ENCODE measurements at places on chromosomes 16 and 17.

GRCh38 chr17:73630965-73631595, 13.2 kb downstream of the SDK2 start:
- DNase-seq: no peak

GRCh38 chr17:82076018-82076784, 10.6 kb upstream of the DUS1L start:
- DNase-seq: no peak

- DNase-seq: no peak
Measured at GRCh38 chr17:17561408-17562145, 29.9 kb downstream of the PEMT start.

- DNase-seq: no peak
Measured at GRCh38 chr16:84759061-84759460, 59.3 kb downstream of the USP10 start.

DNA sequence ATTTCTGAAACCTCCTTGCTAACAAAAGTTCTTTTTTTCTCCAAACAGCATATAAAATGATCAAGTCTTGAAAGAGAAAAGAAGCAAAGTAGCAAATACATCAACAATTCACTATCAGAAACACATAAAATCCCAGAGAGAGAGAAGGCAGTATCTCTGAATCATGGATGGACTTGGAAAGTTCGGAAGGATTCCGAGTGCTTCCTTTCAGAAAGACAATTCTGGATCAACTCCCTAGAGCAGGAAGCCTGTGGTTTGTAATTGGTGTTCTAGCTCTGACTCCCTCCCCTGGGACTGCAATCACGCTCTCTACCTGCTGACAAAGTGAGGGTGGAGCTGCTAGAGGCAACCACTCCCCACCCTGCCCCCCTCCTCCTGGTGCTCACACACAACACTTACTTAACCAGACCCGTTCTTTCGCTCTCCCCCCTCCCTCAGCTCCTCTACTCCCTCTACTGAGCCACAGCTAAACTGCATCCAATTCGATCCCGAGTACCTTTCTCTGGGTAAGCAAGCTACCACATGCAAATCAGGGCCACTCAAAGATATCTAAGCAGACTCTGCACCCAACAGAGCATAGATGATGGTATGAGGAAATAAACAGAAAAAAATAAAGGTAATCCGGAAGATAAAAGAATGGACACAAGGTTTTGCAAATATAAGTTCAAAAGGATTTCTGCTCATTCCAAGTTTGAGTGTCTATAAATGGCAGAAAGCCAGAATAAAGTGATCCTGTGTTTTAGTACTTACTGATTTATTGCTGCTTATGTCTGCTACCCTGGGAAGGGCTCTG, at the start of gene RNF43:
RNF43 (minus strand) TSS at position 235 of the 793 bp plus-strand sequence. CDS start 1,957 bp downstream, outside the sequence.
- DNase-seq: peak; percentile 96

DNA sequence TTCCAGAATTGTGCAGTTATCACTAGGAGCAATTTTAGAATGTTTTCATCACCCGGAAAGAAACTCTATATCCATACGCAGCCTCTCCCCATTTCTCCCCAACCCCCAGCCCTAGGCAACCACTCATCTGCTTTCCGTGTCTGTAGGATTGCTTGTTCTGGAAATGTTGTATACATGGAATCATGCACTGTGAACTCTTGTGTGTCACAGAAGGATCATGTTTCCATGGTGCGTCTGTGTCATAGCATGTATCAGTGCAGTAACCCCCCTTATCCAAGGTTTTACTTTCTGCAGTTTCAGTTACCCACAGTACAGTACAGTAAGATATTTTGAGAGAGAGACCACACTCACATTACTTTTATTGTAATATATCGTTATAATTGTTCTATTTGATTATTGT, 299.4 kb downstream of the CPPED1 start:
- DNase-seq: no peak

- no peak for DNase-seq
Measured at GRCh38 chr17:7355053-7355452, at the start of gene TMEM95. TSS of gene TMEM95 (plus strand) at chr17:7355156. CDS start at chr17:7355205, 49 bp downstream.

DNA sequence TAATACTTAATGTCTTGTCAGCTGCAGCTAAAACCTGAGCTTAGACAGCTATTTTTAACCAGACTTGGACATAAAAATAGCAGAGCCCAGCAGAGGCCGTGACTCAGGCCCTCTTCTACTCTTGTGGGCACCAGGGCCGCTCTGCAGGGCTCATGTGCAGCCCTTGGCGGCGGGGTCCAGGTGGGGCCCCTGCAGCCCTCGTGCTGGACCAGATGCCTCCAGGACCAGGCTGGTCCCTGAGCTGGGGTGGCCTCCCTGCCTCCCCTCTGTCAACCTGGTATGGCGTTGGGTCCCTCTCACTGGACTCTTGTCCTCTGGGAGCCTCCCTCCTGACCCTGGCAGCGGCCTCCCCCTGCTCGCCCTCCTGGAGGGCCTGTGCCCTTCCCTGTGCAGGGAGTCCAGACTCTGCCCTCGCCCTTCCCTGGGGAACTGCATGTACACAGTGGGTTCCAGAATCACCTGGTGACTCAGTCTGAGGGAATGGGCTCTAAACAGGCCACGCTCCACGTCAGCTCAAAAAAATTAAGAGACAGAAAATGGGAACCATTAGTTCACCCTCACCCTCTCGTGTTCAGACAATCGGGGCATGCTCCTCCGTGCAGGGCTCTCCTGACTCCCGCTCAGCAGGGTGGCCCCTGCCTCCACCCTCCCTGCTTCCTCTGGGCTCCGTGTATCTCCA, 9.7 kb downstream of the CDK5R1 start:
- DNase-seq: no peak

GRCh38 chr16:2496223-2497115, 17.3 kb upstream of the ATP6V0C start:
- DNase-seq: no peak

DNA sequence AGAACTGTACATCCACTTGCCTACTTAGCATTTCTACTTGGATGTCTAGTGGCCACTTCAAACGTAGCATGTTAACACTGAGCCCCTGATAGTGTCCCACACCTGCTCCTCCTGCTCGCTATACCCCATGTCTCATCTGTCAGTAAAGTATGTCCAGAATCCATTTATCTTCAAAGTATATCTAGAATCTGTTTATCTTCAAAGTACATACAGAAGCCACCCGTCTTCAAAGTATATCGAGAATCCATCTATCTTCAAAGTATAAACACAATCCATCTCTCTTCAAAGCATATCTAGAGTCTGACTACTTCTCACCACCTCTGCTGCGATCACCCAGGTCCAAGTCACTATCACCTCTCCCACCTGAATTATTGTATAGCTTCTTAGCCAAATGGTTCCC, 43.8 kb downstream of the MYO1D start:
- DNase-seq: no peak

GRCh38 chr17:37375706-37376105, at the start of gene C17orf78:
TSS of gene C17orf78 (plus strand) at chr17:37375985. CDS start at chr17:37376093, 108 bp downstream.
- DNase-seq: no peak

DNA sequence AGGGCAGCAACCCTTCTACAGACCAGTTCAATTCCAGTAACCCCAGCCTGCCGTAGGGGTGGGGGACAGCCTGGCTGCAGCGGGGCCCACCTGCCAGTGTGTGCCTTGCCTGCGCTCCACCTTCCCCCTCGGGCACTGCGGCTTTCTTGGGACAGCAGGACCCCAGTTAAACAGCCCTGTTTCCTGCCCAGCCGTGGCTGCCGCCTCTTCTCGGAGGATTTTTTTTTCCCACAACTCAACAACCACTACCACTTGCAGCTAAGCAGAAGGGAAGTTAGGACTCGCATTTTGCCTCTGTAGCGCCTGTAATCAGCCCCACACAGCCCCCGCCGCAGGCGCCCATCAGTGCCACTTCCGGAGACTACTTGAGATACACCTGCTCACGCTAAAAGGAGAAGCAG, 76.1 kb downstream of the RAI1 start:
- no peak for DNase-seq

GRCh38 chr16:1036726-1037393, 35.7 kb upstream of the SSTR5 start:
- DNase-seq: no peak

- DNase-seq: no peak
Measured at GRCh38 chr17:36944553-36944952, 4.2 kb upstream of the AATF start.

- no peak for DNase-seq
Measured at GRCh38 chr17:56141046-56141839, 12.0 kb upstream of the ANKFN1 start.

GRCh38 chr17:14922411-14922810, 342.7 kb downstream of the PMP22 start:
- DNase-seq: no peak

DNA sequence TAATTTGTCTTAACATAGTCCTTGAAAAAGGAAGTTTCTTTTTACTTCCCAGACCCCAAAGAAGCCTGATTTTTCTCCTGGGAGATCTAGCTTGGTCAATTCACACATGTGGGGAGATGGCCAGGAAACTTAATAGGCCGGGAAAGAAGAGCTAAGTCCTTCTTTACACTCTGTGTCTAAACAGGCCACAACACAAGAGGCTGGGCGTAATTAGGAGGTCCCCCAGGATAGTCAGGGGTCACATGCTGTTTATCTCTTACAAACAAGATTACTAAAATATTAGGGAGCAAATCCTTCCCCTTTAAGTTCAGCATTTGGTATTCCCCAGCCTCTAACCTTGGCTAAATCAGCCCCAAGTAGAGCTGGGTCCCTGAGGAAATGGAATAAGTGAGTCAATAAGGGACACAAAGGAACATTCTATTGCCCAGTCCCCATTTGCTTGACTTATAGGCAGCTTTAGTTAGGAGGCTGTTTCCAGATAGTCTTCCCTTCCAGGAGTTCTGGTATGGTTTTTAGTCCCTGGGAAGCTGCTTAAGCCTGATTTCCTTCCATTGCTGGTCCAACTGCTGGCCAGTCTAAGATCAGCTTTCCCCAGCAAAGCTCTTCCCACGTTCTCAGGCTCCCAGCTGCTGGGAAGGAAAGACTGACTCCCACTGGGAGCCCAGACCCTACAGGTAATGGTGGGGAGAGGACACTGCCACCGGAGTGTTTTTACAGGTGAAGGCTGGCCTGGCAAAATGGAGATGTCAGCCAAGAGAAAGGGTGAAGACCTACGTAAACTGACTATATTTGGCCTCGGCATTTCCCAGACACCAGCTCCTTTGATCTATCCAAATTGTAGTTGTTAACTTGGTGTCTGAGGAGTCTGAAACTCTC, 14.1 kb upstream of the HOXB9 start:
- DNase-seq: no peak

DNA sequence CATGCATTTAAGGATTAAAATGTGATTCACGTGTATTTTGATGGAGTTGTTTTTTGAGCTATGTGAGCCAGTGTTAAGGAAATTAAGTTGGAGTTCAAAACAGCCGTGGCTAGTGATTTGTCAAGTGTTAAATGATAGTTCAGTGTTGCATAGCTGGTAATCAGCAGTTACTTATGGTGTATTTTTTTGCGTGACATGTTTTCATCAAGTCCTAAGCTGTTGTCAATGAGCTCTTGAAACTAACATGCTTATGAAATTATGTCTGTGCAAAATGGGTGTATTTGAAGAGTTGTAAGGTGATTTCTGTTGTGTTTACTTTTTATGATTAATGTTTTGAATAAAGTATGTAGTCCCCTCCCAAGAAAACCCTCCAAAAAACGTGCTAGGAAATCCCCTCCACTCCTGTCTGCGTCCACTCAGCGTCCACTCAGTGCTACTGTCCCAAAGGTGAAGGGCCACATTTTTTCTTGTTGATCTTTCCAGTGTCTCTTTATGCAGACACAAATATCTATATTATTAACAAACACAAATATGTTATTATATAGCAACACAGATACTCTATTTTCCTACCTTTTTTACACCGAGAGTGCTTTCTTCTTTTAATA, 30.0 kb downstream of the USP10 start:
- DNase-seq: no peak

DNA sequence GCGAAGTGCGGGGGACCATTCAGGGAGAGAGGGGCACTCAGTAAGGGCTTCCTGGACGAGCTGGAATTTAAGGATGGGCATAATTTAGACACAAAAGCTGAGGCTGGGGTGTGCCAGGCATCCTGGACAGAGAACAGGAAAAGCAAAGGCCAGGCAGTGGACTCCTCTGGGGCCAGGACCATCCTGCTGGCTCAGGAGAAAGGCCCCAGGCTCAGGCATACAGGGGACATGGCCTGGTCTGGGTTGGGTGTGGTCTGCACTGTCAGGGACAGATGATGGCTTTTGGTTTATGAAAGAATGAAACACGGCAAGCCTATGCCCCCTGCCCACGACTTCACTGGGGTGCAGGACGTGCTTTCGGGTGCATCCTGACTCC, 48.9 kb upstream of the DOC2B start:
- DNase-seq: no peak

DNA sequence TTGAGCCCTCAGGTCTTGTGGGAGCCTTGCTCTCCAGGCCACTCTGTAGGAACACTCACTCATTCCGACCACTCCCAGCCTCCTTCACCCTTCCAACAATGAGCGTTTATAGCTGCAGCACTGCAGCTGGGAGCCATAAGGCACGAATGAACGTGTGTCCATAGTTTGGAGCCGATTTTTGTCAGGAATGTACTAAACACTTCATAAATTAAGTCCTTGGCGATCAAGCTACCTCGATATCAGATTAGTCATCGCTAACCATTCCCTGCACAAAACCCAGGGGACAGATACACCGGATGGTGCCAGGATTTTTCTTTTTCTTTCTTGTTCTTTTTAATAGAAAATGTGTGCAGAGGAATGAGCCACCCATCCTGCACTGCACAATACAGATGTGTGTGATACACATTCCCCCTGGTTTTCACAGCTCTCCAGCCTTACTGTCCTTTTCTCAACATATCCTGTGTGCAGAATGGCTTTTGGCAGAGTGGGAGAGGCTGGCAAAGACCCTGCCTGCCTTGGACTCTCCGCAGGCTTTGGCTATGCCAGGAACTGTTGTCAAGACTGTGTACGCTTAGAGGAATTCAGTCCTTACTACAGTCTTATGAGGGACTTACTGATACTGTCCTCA, 68.4 kb upstream of the ELAC2 start:
- DNase-seq: no peak

DNA sequence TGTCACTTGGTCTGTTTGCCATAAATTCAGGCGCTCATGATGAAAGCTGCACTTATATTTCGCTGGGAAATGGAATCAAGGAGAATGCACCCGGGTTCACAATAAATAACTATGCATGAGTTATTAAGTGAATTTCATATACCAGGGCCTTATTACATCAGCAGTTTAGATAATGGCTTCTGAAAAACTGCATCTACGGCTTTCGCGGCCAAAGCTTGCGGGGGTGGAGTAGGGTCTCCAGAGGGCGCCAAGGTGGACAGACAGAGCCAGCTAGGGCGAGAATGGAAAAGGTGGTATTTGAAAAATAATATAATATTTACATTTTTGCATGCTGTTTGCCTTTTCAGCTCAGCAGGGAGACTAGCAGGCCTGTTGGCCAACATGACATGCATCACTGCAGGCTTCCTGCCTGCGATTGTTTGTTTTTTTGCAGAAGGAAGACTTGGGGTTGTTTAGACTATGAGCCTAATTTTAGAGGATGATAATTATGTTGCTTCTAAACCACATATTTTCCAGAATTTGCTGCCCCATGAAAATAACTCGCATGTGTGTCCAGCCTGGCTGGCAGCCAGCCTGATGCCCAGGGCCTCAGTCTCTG, 173.8 kb upstream of the IRX3 start:
- DNase-seq: no peak

DNA sequence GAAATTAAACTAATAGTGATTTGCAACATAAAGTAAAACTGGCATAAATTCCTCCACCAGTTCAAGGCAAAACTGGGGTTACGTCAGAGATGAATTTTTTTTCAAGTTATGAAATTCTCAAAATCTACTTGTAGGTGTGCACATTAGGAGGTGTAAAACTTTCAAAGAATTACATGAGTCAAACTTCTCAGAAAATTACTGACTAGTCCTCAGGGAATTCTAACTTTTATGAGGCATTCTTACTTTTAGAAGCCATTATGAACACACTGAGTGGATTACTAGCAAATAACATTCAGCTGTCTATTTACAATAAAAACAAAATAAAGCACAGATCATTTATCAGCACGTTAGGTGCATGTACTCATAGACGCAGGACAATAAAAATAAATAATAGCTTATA, 348.7 kb downstream of the CDH11 start:
- no peak for DNase-seq

Data from AML-193 (cell line).